ENCODE measurements at places on chromosomes 2 and 18. TPM values are rescaled to one million over a fixed set of nuclear protein-coding genes. Genes with fewer than 3 reads are reported as not detected.

The MYO5B gene
- total RNA-seq, result 7.0 TPM

The MGAT5 gene
- 151 TPM for total RNA-seq

The LYPD6B gene
- 4.3 TPM for total RNA-seq

The PROM2 gene
- 2.4 TPM for total RNA-seq

The SPEG gene
- total RNA-seq, result 61.9 TPM

The MALL gene
- total RNA-seq, result 19.3 TPM

The DSG4 gene
- total RNA-seq, result 0.24 TPM

The PID1 gene
- 29.1 TPM for total RNA-seq

The IDH1 gene
- total RNA-seq, result 122 TPM

The TMEM198 gene
- total RNA-seq, result 2.2 TPM

The DDX1 gene
- total RNA-seq, result 90.3 TPM

The DHRS9 gene
- total RNA-seq, result 3.1 TPM

The SEPTIN10 gene
- total RNA-seq, result 121 TPM

The REEP1 gene
- 4.1 TPM for total RNA-seq

The C2orf15 gene
- 1.7 TPM for total RNA-seq

The VWC2L gene
- 4.3 TPM for total RNA-seq

The VPS54 gene
- 35.6 TPM for total RNA-seq

The LRP2 gene
- total RNA-seq, result 0.72 TPM

The SSB gene
- total RNA-seq, result 78.7 TPM

The LRP1B gene
- 0.96 TPM for total RNA-seq

The PRSS56 gene
- not detected for total RNA-seq

The KCNF1 gene
- total RNA-seq, result 2.6 TPM

The NABP1 gene
- 32.0 TPM for total RNA-seq

The VAPA gene
- 168 TPM for total RNA-seq

The KRTCAP3 gene
- total RNA-seq, result not detected

The ACKR3 gene
- total RNA-seq, result 14.7 TPM

The DSG1 gene
- total RNA-seq, result 26.5 TPM

The SLC66A3 gene
- total RNA-seq, result 84.7 TPM

The IL36G gene
- total RNA-seq, result not detected

The GPR55 gene
- total RNA-seq, result 0.96 TPM

The CD28 gene
- 13.0 TPM for total RNA-seq

The MRPL30 gene
- 43.1 TPM for total RNA-seq

The POTEI gene
- 0.96 TPM for total RNA-seq

The PAIP2B gene
- 6.3 TPM for total RNA-seq

The TDRD15 gene
- total RNA-seq, result 5.3 TPM

The SNTG2 gene
- total RNA-seq, result not detected

The ITGA6 gene
- total RNA-seq, result 107 TPM

The DYNC2LI1 gene
- 44.1 TPM for total RNA-seq

The FEV gene
- total RNA-seq, result not detected

The KRCC1 gene
- 37.3 TPM for total RNA-seq

The CIB4 gene
- total RNA-seq, result not detected

The TNS1 gene
- 255 TPM for total RNA-seq

The COLEC12 gene
- total RNA-seq, result 93.7 TPM

The FKBP7 gene
- 109 TPM for total RNA-seq

The REG1A gene
- not detected for total RNA-seq

The CGREF1 gene
- total RNA-seq, result 11.6 TPM

The LHCGR gene
- total RNA-seq, result 2.6 TPM

The SIX3 gene
- total RNA-seq, result not detected

The GKN2 gene
- total RNA-seq, result 0.96 TPM

The GMCL1 gene
- total RNA-seq, result 17.1 TPM
